Non-pigmented ciliary epithelial cell (primary cell): ENCODE measurements at places on chromosomes 1 and 21.
A peak's percentile ranks its signal among the peaks of the same experiment; 100 is the strongest.

GRCh38 chr21:34908419-34909055, 140.6 kb downstream of the RUNX1 start:
- no peak for DNase-seq

GRCh38 chr1:20124456-20125057, 5.2 kb upstream of the PLA2G2D start:
- DNase-seq: peak; percentile 26

DNA sequence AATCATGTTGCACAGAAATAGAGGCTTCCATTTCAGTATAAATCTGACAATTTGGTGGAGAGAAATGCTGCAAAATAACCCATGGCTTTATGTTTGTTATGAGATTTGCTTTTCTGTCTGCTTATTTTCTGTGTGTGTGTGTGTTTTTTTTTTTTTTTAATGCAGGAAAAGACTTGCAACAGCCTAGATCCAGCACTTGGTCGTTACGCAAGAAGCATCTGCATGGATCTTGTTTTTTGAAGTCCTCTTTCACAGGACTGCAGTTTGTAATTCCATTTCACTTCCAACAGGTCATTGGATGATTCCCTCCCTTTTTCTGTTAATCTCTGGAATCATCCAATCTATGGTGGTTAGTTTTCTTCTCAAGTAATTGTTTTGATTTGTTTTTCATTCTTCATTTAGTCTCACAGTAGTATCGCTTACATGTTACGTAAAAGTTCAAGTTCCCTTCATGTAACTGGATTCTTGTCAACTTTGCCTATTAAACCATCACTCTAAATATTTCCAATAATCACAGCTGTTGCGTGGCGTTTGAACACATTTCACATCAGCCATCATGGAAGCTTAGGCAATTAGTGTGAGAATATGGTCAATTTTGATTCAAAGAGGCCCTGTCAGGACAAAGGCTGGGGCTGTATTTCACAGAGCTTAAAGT, 312.9 kb downstream of the NFIA start:
- DNase-seq: no peak

DNA sequence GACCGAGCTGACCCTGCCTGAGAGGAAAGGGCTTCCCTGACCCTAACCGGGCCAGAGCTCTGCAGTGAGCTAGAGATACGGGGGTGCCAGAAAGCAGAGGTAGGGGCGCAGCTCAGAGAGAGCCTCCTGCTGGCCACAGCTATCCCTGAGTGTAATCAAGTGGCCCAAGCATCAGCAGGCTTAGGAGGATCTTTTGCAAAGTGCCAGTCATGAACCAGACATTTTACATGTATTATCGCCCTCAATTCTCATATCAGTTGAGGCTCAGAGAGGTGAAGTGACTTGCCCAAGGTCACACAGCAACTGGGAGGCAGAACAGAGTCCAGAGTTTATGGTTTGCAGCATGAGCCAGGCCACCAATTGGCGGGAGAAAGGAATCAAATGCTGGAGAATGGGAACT, 7.0 kb upstream of the ID3 start:
- DNase-seq: no peak

- no peak for DNase-seq
Measured at GRCh38 chr1:7873801-7874795, 21.2 kb upstream of the UTS2 start.

GRCh38 chr1:223724376-223724775, 12.0 kb downstream of the CAPN2 start:
- no peak for DNase-seq

- DNase-seq: no peak
Measured at GRCh38 chr1:205967554-205968335, 24.5 kb upstream of the SLC26A9 start.

- DNase-seq: no peak
Measured at GRCh38 chr1:12453400-12454343, 164.3 kb downstream of the DHRS3 start.

GRCh38 chr21:35095859-35096291, 46.8 kb upstream of the RUNX1 start:
- no peak for DNase-seq

DNA sequence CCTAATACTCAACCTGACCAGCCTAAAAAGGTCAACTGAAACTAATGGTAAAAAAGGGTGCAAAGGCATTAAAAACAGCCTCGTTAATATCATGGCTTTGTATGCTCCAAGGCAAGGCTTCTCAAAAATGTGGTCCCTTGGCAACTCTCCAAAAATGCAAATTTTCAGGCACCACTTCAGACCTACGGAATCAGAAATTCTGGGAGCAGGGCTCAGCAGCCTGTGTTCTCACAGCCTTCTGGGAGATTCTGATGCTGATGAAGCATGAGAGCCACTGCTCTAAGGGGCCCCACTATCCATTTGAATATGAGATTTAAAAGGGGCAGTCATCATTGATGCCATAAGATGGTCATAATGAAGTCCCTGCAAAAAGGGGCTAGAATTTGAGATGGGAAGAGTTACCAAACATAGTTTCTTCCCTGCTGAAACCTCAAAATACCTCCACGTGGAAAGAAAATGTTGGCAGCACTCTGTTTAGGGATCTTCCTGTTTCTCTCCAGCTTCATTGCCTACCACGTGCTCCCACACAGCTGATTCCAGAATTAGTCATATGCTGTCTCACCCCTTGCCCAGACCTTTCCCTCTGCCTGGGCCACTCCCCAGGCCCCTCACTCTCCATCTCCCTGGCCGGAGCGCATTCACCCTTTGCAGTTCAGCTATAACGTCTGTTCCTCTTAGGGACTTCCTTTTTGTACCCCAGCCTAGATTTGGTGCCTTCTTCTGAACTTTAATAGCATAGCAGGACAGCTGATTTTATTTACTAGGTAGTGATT, 46.7 kb downstream of the PHC2 start:
- no peak for DNase-seq

- no peak for DNase-seq
Measured at GRCh38 chr1:226100436-226101391, 38.2 kb downstream of the H3-3A start.

- no peak for DNase-seq
Measured at GRCh38 chr1:59315529-59316463, 18.9 kb downstream of the FGGY start.

- DNase-seq: no peak
Measured at GRCh38 chr1:205448540-205449253, 7.1 kb downstream of the BLACAT1 start.

DNA sequence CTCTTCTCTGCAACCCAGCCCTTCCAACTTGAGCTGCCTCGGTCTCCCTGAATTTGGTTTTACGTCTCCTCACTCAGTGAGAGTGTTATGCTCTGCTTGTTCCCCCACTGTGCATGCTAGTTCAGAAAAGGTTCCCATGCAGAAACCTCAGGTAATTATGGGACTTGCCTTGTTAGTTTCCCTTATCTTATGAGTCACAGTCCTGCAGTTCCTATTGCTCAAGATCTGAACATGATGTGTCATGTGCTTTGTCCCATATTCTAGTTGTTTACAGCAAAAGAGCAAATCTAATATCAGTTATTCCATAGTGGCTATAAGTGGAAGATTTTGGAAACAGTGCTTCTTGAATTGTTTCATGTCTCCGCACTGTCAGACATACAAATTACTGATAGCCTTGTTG, 74.4 kb downstream of the DUSP10 start:
- peak; percentile 51 for DNase-seq

- DNase-seq: no peak
Measured at GRCh38 chr21:36719614-36720013, 20.7 kb downstream of the SIM2 start.

DNA sequence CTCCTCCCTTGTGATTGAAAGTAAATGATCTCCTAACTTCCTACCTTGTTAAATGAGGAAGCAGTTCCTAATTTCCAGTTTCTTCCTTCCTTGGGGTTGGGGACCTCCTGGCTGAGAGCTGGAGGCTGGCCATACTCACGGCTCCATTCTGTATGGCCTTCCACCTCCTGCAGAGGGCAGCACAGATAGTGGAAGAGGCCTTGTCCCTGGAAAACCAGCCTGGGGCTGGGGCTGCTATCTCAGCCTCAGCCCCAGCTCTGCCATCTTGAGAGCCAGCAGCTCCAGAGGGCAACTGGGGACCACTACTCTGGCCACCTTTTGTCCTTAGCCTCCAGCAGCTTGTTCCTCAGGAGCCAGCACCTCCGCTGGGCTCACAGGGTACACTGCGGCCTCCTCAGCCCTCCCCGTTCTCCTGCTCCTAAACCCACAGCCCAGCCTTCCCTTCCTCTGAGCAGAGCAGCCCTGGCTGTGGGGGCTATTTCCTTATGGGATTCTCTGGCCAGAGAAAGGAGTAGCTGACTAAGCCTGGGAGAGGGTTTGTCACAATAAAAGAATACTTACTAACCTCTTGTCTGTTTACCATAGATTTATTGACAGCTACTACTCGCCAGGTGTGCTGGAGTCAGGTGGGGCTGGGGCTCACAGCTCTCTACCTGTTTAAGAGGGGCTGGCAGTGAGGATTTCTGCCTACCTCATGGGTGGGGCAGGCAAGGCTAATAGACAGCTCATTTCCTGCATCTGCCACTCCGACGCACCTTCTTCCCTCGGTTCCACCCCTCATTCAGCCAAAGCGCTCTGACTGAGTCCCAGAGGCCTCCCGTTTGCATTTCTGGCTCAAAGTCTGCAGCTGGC, 6.3 kb downstream of the TMEM234 start:
- no peak for DNase-seq

GRCh38 chr1:236058141-236058934, 6.6 kb downstream of the NID1 start:
- no peak for DNase-seq

DNA sequence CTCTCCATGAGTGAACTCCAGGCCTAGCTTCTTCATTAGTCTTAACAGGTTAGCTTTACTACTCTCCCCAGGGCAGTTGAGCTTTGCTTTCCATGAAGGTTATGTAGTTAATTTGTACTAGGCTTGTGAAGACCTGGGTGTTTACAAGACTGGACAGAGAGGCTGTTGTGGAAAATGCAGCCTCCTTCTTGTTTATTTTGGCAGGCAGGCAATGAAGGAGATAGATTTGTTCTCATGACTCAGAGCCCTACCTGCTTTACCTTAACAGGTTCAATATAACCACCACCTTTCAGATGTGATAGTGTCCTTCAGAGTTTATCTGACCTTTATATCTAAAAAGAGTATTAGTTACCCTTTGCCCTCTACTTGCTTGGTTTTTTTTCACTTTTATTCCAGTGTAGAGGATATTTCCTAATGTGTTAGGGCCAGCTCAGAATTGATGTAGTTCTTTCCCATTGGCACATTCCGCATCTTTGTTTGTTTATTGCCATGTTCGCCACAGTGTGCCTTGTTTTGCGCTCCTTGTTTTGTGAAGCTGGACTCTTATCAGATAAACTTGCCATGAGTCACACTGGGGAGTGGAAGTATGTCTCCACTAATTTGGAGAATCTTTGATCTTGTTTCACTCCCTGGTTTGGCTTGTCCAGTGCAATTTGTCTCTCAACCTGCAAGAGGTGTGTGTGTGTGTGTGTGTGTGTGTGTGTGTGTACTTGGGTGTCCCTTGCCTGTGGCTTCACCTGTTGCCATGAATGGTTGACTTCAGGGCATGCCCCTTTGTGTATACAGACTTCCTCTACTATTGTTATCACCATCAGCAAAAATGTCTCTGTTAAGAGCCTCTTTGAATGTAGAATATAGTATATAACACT, 87.4 kb upstream of the MACF1 start:
- no peak for DNase-seq

DNA sequence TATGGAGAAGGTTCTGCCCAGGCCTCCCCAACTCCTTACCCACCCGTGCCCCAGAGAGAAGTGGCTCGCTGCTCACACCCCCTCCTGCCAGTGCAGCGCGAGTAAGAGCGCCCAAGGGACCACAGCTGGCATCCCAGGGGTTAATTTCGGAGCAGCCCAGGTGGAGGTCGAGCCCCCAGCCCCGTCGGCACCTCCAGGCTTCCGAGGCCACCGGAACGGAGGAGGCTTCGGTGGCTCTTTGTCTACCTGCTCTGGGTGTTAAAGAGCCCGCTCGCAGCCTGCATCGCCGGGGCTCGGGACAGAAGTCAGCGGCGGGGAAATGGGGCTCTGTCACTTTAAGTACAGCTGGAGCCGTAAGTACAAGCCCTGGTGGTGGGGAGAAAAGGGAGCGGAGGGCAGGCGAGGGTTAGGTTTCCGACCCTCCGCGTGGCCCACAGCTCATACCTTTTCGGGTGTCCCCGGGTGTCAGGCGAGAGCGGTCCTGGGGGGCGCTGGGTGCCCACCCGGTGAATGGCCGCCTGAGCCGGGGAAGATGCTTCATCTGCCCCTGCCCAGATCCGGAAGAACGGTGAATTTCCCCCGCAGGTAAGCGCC, 89.4 kb upstream of the IPO9 start:
- no peak for DNase-seq

DNA sequence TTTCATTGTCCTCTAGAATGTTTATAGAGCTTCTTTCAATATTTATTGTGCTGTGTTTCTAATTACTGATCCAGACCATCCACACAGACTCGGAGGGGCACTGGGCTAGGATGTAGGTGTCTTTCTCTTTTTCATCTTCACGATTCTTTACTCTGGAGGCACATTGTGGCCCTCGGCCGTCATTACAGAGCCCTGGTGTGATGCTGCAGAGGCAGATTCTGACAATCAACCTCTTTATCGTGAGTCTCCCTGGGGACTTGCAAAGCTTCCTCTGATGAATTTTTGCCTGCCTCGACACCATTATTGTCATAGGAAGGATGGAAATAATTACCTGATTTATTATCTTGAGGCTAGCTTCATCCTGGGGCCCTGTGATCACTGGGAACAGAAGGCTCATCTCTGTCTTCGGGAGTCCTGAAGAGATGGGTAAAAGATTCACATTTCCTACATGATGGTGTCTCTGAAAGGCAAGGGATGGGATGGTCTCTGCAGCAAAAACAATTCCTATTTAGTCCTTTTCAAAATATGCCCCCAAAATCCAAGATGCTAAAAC, 89.4 kb downstream of the SEC16B start:
- no peak for DNase-seq

- DNase-seq: no peak
Measured at GRCh38 chr1:169707912-169708604, 3.4 kb downstream of the SELL start.

DNA sequence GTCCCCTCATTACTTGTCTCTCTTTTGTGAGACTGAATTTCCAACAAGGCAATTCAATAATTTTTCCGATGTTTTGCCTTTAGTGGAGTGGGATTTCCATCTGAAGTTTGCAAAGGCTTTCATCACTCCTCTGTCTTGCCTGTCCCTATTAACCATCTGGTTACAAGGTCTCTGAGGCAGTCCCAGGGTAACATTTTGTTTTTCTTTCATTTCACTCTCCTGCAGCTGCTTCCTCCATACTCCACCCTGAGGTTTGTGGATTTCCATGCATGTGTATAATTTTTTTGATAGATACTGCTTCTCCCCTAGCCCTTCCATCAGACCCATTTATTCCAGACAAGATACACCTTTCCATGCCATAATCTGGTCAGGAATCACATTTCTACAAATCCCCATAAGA, 366.8 kb downstream of the PTBP2 start:
- no peak for DNase-seq
